SIG-M5 (cell line): ENCODE measurements at places on chromosomes 5 and 9.

- DNase-seq: no peak
Observed at GRCh38 chr9:108708448-108708847, 147.3 kb downstream of the ACTL7B start.

- DNase-seq: no peak
Observed at GRCh38 chr9:94839398-94839797, 112.9 kb downstream of the AOPEP start.

DNA sequence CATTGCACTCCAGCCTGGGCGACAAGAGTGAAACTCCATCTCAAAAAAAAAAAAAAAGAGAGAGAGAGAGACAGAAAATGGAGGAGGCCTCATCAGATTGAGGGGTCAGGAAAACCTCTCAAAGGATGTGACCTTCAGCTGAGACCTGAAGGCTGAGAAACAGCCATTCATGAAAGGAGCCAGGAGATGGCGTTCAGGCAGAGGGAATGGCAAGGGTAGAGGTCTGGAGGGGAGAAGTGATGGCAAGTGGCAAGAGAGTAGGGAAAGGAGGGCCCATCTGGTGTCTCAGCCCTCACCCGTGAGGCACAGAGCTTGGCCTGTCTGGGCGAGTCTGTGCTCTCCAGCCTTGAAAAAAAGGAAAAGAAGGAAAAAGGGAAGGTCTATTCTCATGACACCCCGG lies 17.0 kb downstream of the CAMK2A start:
- DNase-seq: no peak

- DNase-seq: no peak
Observed at GRCh38 chr5:146440870-146441495, 6.2 kb upstream of the TCERG1 start.

DNA sequence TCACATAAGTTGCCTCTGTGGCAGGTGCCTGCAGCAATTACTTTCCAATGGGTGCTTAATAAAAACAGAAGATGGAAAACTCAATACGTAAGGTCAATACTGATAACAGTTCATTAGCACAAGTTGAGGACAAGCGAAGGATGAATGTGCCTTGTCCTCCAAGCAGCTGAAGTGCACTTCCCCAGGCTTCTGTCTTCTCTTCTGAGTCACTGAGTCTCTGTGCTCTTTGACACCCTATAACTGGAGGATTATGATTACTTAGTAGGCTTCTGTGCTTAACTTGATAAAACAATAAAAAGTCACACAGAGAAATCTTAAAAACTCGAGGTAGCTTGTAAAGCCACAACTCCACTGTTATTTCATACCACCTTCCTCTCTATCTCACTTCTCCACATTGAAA lies 216.6 kb upstream of the ADCY2 start:
- DNase-seq: no peak

DNA sequence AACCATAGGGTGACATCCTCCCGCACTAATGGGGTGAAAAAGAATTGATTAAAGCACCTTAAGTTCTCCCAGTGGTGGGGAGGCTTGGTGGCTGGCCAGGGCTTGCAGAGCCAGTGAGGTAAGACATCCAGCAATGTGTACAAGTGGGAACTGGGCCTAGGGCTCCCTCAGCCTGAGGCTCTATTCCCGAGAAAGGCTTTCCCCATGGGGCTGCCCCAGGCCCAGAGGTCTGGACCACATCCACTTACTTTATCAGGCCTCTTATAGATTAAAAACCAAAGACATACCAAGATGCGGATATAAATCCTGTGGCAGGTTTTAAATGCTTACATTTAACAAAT lies 35.3 kb downstream of the C5orf15 start:
- no peak for DNase-seq

DNA sequence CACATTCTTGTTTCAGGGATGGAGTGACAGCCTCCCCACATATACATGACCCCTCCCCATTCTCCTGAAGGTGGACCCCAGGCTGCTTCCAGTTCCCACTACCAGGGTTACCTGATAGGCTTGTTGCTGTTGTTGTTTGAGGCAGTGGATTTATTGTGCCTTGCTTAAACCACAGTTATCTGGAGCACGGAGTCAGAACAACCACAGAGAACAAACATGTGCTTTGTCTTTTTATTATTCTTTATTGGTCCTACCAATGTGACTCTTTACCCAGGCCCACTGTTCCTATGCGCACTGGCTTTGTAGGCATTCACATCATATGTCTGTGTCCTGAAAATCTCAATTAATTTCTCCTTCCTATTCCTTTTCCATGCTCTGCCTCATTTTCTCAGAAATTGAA lies 41.2 kb upstream of the IPPK start:
- DNase-seq: no peak

DNA sequence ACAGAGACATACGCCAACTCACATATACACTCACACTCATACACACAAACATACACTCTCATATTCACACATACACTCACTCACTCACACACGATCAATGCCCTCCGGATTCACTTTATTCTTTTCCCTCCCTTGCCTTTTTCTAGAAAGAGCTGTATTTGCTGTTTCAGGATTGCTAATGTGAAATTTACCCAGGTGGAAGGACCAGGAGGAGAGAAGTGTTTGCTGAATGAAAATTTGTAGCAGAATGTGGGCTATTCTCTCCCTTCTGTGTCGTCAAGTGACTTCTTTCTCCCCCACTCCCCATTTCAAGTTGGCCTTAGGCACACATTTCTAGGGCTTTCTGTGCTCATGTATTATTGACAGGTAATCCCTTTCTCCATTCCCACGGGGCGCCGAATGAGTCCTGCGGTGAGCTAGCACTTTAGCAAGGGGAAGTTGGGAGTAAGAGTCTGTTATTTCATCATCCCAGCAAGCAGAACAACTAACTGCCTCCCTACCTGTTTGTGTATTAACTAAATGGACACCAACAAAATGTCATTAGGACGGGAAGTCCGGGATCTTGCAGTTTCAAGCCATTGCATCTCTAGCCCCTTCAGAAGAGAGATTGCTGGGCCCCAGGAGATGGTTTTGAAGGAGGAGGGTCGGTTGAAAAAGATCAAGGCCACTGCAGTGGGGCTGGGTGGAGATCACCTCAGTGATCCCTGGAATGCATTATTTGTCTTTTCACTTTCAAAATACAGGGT lies 97.1 kb upstream of the TAF11L2 start:
- DNase-seq: no peak

GRCh38 chr9:110142868-110143481 lies 65.0 kb downstream of the C9orf152 start:
- no peak for DNase-seq

GRCh38 chr9:83503866-83504265 lies 34.3 kb downstream of the FRMD3 start:
- DNase-seq: no peak

- no peak for DNase-seq
Observed at GRCh38 chr5:36392818-36393217, 91.1 kb upstream of the RANBP3L start.

DNA sequence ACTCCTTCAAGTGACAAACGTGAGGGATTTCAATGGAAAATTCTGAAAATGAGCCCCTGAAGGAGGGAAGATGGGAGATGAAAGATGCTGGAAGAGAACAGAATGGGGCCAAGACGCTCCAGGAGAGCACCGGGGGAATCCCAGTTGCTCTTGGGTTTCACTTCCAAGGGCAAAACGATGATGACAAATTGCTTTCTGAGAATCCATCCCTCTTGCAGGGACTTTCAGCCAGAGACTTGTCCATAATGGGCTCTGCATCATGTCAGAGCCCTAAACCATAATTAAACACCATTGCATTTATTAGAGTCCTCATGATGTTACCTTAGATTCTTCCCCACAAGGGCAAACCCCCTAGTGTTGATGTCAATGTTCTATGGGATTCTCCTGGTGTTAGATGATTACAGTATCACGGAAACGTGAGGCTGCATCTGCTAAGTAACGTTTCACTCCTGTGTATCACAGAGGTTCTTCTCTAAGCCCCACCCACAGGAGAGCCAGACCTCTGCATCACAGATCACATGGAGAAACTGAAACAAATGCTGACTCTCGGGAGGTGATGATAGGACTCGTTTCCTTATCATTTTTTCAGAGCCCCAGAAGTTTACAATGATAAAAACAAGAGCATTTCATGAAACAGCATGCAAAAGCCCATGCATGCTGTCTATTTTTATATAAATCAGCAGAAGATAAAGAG lies 114.4 kb downstream of the TENT4A start:
- no peak for DNase-seq

DNA sequence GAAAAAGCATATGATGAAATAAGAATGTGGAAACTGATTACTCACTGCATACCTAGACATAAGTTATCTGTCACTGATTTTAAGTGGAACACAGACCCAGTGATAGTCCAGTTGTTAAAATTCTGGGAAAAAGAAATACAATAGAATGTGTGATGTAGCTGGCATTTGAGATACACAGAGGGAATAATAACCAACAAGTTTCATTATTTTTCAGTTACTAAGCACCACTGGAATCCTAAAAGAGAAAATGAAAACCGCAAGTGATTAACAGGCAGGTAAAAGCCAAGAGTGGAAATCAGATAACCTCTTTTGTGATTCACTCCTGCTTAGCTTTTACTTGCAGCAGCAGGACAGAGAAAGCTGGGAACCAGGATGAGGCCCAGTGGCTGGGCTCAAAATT lies 994.0 kb upstream of the SEMA6A start:
- DNase-seq: no peak

- DNase-seq: no peak
Observed at GRCh38 chr5:74722271-74722670, 37.2 kb downstream of the HEXB start.

- DNase-seq: no peak
Observed at GRCh38 chr5:52920929-52921328, 68.2 kb upstream of the ITGA2 start.

DNA sequence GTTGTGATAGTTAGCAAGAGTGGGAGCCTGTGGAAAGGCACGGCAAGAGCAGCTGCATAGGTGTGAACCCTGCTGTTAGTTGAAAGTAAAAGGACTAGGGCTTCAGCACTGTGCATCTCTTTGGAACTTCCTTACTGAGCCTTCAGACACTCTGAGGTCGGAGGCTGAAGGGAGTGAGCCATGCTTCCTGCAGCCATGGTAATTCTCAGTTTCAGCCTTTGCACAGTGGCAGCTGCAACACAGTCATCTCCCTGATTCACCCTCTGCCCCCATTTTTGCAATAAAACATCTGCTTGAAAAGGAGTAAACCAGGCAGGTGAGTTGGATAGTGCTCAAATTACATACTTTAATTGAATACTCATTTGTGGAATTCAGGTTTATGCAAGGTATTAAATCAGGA lies 6.5 kb upstream of the TLE4 start:
- no peak for DNase-seq

GRCh38 chr9:109487247-109487646 lies 10.9 kb downstream of the PTPN3 start:
- no peak for DNase-seq

DNA sequence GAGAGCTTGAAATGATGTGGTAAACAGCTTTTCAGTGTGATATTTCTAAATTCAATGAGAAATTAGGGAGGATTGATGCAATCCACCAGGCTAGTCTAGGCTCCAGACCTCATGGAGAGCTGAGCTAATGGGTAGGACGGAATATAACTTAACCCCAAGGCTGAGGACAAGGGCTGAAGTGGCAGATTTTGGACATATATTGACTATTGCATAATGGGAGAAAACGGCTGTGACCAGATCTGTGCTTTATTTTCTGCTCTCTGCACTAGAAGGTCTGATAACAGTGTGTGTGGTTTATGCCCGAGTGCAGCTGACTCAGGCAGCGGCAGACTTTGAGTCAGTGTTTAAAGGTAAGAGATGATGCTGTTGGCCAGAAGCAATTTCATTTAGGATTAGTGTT lies 70.6 kb downstream of the ACTBL2 start:
- no peak for DNase-seq

GRCh38 chr9:125953314-125954019 lies 206.3 kb downstream of the PBX3 start:
- DNase-seq: no peak

DNA sequence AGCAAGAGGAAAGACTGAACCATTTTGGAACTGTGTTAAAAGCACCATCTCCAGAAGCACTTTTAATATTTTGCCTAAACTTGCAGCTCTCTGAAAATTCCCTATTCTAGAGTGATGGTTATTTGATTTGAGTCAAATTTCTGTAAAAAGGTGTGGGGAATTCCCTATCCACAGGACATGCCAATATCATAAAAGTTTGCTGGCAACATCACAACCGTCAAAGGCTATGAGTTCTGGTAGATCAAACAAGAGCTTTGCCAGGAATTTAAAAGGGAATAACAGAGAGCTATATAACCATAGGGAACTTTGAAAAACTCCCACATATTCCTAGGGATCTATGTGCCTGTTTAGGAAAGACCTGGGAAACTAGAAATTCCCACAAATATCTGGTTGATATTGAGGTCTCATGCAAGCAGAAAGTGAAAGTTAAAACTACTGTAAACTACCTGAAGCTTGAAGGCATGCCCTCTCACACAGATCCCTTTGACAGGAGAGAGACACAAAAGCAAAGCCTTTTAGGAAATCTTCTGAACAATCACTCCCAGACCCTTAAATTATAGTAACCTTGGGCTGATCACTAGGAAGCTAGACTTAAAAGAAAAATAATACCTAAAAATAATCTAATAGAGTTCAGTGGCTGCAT lies 549.9 kb downstream of the ANXA1 start:
- no peak for DNase-seq

- no peak for DNase-seq
Observed at GRCh38 chr5:8829323-8830029, 716.4 kb downstream of the SEMA5A start.

DNA sequence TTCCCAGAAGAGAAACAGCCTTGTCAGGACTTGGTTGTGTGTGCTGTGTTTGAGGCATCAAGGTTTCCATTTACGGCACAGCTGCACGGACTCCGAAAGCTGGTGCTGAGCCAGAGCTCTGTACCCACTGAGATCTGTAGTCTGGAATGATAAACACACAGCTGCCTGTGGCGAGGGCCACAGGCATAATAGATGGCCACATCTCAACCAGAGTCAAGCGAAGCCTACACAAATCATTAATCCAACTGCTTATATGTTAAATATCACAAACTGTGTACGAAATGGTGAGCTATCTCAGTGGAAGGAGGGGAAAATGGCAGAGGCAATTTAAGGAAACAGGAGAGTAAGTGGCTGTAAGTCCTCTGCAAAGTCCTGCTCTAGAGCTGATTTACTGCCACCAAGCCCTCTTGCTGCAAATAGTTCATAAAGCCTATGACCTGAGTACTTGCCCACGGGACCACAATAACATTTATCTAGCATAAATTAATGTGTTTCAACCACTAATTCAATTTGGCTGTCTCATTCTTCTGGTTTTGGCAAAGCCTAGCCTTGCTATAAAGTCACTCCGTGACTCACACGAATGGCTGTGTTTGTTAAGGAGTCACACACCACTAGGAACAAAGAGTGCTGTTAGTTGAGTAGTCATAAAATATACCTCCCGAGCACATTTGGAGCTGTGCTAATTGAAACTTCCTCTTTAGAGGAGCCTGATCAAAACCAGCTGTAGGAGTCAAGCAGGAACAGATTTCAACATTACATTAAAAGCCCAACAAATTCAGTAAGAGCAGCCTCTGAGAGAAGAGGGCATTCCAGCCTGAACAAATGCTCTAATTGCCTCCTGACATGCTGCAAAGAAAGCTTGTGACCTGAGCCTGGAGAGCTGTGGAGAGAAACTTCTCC lies 738.6 kb upstream of the ZNF608 start:
- no peak for DNase-seq
